Naive B cell (primary cell): ENCODE measurements at places on chromosomes 16 and 17. TPM values are rescaled to one million over a fixed set of nuclear protein-coding genes. Genes with fewer than 3 reads are reported as not detected.
A peak's percentile ranks its signal among the peaks of the same experiment; 100 is the strongest.

GRCh38 chr16:21684199-21684598 is 20.4 kb downstream of the OTOA start:
- no peak overlapping the region for H3K4me3 ChIP-seq
- peaks cover 3% of the 10 kb centered on the region for H3K4me1 ChIP-seq
- peaks cover 7% of the 10 kb centered on the region for H3K27me3 ChIP-seq

DNA sequence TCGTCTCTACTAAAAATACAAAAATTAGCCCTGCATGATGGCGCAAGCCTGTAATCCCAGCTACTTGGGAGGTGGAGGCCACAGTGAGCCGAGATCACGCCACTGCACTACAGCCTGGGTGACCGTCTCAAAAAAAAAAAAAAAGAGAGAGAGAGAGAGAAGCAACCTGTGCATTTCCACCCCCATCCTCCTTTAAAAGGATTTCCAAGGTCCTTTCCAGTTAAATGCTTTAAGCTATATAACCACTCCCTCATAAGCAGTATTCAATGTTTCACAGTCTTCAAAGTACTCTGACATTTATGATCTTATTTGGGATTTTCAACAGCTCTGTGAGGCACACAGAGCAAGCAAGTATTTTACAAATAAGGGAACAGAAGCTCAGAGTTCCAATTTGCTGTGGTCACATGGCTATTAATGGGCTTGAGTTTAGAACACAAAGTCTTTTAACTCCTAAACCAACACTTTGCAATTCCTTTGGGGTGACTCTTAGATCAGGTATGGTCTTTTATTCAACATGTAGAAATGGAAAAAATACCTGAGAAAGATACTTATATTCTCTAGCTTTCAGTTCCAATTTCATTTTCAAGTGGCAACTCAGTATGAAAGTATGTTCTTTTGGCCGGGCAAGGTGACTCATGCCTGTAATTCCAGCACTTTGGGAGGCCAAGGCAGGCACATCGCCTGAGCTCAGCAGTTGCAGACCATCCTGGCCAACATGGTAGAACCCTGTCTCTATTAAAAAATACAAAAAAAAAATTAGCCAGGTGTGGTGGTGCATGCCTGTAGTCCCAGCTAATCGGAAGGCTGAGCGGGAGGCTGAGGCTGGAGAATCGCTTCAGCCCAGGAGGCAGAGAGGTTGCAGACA is 31.3 kb downstream of the SPOP start:
- peaks cover 27% of the 10 kb centered on the region for H3K4me1 ChIP-seq
- H3K4me3 ChIP-seq = no peak overlapping the region
- H3K36me3 ChIP-seq = no peaks in the 10 kb centered on the region
- H3K27ac ChIP-seq = peak overlapping the region; percentile 72
- H3K27me3 ChIP-seq = no peaks in the 10 kb centered on the region

DNA sequence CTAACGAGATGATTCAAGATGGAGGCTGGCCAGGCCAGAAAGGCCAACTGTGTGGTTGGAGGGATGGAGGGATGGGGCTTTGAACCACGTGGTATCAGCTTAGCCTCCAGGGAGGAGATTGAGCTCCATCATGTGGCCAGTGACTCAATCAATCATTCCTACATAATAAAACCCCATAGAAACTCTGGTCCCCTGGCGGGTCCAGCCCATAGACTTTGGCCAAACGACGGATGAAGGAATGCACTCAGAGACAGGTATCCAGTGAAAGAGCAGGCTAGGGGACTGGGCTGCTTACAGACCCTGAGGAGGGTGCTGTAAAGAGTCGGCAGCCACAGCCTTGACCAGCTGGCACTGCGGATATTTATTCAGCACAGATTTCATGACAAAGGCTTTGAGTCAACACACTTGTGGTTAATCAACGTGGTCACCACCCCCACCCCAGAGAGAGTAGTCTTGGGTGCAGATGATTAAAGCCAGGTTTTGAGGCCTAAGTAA is 308.7 kb upstream of the TNRC6C start:
- H3K27me3 ChIP-seq = no peaks in the 10 kb centered on the region
- no peak overlapping the region for H3K4me3 ChIP-seq
- no peaks in the 10 kb centered on the region for H3K36me3 ChIP-seq
- no peaks in the 10 kb centered on the region for H3K4me1 ChIP-seq
- no peak for DNase-seq

GRCh38 chr17:27609611-27610303 is 21.2 kb upstream of the LGALS9 start:
- no peaks in the 10 kb centered on the region for H3K4me1 ChIP-seq
- DNase-seq = no peak
- H3K27me3 ChIP-seq = no peaks in the 10 kb centered on the region
- H3K36me3 ChIP-seq = peaks cover 11% of the 10 kb centered on the region

BCL6B gene
- not detected for polyA plus RNA-seq

TBC1D3C gene
- not detected for polyA plus RNA-seq

NOTUM gene
- not detected for polyA plus RNA-seq
